Stimulated activated CD4-positive, alpha-beta T cell treated with anti-CD3 and anti-CD28 coated beads, Interleukin-2, amount 100 ng/mL, for 4 hours (primary cell): ENCODE measurements at places on chromosomes 7 and 10.

DNA sequence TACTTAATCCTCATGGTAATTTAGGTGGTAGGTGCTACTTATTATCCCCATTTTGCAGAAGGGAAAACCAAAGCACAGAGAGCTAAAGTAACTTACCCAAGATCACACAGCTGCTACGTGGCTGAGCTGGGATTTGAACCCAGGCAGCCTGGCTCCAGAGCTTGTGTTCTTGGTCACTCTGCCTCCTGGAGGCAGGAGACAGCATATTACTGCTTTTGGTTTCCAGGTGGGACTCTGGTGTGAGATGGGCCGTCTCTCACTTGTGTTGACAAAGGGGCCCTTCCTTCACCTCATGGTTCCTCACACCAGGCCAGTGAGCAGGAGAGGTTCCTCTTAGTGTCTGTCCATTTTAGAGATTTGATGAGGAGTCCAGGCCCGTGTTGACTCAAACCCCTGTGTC is 79.8 kb upstream of the PPIF start:
- no peak for DNase-seq

GRCh38 chr10:110207011-110207804 is at the start of gene MXI1:
Gene MXI1, plus strand, starts transcription at chr10:110207605. Its CDS starts 204 bp downstream, at chr10:110207809.
- no peak for DNase-seq

GRCh38 chr7:88628363-88629085 is 131.0 kb upstream of the ZNF804B start:
- no peak for DNase-seq

DNA sequence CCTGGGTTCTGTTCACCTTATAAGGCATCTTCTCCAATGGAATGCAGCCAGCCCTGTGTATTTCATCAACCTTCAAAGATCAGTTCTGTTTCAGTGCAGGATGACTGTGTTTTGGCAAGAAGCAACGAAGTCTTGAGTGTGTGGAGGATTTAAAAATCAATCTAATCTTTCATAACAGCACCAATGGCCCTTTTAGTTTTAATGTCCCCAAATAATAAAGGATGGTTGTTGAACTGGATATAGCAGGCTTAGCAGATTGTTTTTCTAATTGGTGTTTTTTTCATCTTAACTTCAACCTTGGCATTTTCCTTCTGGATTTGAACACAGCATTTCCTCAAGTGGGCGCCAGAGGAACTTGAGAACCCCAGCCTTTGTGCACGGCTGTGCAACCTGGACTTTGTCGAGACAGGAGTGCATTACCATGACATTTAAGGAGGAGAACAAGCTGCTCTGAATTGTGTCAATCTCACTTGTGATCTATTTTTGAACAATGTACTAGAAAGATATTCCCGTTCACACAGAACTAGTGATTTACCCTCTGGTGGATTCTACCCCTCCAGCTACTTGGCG is 313.3 kb upstream of the AKR1E2 start:
- DNase-seq: no peak

DNA sequence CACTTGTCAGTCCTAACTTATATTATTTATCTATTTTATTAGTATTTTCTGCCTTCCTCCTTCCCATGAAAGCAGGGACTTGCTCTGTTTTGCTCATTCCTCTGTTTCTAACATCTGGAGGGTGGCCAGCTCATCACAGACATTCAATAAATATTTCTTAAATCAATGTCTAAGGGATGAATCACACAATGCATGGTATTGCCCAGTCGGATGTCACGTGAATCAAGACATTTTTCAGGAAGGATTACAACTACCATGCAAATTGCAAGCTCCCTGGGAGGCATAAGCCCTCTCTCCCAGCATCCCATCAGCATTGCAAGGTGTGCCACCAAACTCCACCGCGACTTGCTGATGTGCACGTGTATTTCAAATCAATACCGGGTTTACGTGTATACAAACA is 146.6 kb upstream of the RNF32 start:
- no peak for DNase-seq

GRCh38 chr7:2336626-2337299 is 17.9 kb upstream of the EIF3B start:
- DNase-seq: no peak

- no peak for DNase-seq
Measured at GRCh38 chr7:45159296-45159695, 1.7 kb downstream of the RAMP3 start.

DNA sequence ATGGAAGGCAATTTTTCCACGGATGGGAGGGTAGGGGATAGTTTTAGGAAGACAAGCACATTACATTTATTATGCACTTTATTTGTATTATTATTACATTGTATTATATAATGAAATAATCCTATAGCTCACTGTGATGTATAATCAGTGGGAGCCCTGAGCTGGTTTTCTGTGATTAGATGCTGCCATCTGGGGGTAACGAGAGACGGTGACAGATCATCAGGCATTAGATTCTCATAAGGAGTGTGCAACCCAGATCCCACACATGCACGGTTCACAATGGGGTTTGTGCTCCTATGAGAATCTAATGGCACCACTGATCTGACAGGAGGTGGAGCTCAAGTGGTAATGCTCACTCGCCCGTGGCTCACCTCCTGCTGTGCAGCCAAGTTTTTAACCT is 103.9 kb upstream of the STK17A start:
- no peak for DNase-seq

GRCh38 chr10:79387974-79388850 is 40.9 kb downstream of the PPIF start:
- DNase-seq: no peak

DNA sequence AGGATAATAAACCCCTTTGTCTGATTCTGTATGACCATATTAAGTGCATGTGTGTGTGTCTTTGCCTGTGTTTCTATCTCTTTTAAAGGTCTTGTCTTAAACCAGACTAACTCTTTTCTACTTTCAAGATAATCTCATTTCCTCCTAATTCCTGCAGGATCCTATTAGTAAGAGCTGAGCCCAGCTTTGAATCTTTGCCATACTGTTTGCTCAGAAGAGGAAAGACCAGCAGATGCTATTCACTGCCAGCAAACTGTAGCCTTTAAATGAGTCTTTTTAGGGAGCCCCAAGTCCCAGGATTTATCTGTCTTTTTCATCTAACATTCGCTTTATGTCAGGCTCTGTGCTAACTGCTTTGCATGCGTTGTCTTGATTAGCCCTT is 2.9 kb downstream of the GPR158 start:
- no peak for DNase-seq

- DNase-seq: no peak
Measured at GRCh38 chr10:102090772-102091171, 25.6 kb downstream of the HPS6 start.

GRCh38 chr10:97169911-97170693 is 15.7 kb downstream of the SLIT1 start:
- DNase-seq: no peak

- no peak for DNase-seq
Measured at GRCh38 chr7:119472408-119473038, 800.5 kb upstream of the KCND2 start.

DNA sequence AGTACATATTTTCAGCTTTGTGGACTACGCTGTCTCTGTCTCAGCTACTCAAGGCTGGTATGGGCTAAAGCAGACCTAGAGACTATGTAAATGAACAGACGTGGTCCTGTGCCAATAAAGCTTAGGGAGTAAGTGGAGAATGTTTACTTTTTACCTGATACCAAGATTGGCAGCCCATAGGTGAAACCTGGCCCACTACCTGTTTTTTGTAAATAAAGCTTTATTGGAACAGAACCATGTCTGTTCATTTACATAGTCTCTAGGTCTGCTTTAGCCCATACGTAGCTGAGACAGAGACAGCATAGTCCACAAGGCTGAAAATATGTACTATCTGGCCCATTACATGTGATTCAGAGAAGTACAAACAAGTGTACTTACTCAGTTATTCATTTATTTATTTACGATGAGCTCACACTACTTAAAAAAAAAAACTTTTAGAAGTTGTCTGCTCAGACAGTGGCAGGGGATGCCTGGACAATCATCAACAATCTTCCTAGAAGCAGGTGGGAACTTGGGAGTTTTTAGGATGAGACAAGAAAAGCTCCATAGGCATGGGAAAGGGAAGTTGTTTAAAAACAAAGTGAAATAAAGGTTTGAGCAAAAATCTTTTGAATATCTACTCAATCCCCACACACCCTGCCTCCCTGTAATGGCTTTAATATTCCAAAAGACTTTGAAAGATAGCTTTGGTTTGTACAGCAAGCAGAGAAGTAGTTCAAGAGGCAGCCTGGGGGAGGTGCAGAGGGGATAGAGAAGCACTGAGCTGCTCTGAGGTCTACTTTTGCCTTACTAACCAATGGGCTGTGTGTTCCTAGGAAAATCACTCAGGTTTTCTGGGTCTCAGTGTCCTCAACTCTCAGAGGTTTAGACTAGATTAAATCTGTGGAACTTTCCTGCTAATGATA is 114.4 kb upstream of the AFAP1L2 start:
- DNase-seq: no peak

- no peak for DNase-seq
Measured at GRCh38 chr7:111942450-111943081, 263.6 kb downstream of the DOCK4 start.

DNA sequence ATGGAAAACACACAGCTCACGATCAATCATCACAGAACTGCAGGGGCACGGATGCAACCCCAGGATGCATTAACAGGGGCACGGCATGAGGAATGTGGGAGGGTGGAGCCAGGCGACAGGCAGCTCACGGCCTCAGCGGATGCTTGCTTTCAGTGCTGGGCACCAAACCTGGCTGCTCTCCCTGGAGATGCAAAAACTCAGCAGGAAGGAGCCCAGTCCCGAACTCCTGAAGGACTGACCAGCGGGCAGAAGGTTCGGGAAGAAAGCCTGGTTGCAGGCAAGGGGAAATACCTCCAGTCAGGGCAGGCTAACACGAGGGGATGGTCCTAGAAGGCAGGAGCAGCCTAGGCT is 66.8 kb downstream of the CHST15 start:
- no peak for DNase-seq

- no peak for DNase-seq
Measured at GRCh38 chr7:72182036-72182435, 230.1 kb downstream of the CALN1 start.

DNA sequence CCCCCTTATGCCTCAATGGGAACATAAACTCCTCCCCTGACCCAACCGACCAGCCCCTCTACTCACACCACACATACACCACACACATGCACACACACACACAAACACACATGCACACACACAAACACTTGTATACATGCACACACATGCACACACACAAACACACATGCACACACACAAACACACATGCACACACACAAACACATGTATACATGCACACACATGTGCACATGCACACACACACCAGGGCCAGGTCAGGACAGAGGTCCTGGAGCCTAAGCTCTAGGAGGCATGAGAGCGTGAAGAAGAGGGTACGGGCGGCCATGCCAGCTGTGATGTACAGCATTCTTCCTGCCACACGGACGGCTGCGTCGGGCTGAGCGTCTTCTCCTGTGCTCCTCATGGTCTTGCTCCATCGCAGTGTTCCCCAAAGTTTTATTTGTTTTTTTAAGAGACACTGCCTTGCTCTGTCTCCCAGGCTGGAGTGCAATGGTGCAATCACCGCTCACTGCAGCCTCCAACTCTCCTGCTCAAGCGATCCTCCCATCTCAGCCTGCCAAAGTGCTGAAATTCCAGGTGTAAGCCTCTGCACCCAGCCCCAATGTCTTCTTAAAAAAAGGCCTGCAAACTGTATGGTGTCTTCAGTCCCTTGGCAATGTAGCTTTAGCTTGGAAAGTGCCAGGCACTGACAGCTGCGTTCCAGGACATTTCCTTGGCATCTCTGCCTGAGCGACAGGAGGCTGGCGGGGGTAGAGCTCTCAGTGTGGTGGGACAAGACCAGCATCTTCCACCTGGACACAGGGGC is 38.8 kb upstream of the INPP5A start:
- no peak for DNase-seq

GRCh38 chr7:47326220-47326619 is 255.7 kb downstream of the TNS3 start:
- DNase-seq: no peak

DNA sequence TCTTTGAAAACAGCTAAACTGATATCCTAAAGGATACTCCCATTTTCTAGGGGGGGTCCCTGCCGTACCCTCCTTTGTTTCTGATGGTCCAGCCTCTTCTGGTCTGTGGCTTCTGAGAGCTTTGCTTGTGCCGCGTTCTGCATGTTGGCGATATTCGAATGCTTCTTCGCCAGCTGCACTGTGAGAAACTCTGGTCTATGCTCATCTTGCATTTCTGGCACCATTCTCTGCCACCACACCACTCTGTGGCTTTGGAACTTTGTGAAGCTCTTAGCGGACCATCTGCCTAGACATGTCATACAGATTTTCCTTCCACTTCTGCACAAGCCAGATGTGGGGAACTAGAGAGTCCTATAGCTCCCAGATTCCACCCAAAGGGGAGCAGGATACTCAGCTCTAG is 197.2 kb downstream of the REEP3 start:
- DNase-seq: no peak

GRCh38 chr10:44769450-44769849 is 141.7 kb upstream of the TMEM72 start:
- no peak for DNase-seq

GRCh38 chr7:151869968-151870918 is 6.7 kb downstream of the PRKAG2 start:
- no peak for DNase-seq

DNA sequence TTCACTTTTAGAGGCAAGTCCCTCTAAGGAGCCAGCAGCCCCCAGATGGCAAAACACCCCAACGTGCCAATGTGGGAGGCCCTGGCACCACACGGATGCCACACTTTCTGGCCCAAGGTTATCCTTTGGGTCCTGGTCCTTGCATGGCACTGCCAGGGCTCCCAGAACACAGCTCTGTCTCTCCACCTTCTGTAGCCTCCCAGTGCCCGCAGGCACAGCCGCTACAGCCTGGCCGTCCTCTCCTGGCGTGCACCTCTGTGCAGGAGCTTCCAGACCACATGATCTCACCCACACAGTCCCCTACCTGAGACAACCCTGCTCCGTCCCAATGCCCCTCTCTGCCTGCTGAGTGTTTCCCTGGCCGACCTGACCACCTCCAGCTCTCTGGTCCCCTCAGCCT is 215.0 kb downstream of the TNS3 start:
- no peak for DNase-seq

- DNase-seq: no peak
Measured at GRCh38 chr10:133451346-133451745, 2.4 kb upstream of the SCART1 start.

- DNase-seq: no peak
Measured at GRCh38 chr7:32301427-32301826, 188.8 kb downstream of the LSM5 start.

- DNase-seq: no peak
Measured at GRCh38 chr7:755413-755805, 28.3 kb upstream of the PRKAR1B start.

DNA sequence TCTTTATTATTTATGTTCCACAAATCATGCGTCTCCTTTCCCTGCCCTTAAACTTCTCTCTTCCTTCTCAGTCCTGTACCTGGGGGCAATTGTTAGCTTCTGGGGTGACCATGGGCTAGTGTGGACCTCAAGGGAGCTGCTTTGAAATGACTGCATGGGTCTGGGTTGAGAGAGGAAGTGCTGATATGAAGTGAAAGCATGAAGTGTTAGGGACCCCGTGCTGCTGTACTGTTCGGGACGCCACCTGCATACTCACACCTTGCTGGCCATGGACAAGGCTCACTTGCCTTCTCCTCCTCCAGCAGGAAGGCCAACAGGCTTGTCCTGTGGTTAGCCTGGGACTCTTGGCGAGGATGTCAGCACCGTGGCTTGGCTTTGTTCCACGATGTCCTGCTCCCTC is 56.7 kb downstream of the MTPN start:
- DNase-seq: no peak

- no peak for DNase-seq
Measured at GRCh38 chr7:102182016-102182415, 104.7 kb upstream of the SH2B2 start.
